ENCODE measurements at places on chromosomes 11 and 22. TPM values are rescaled to one million over a fixed set of nuclear protein-coding genes. Genes with fewer than 3 reads are reported as not detected.

The MUC5AC gene
- not detected for total RNA-seq

The TRPC6 gene
- under 0.01 TPM for total RNA-seq

- H3K4me3 ChIP-seq = no peak overlapping the region
- H3K27me3 ChIP-seq = no peaks in the 10 kb centered on the region
Measured at GRCh38 chr11:80636999-80637398, 1196.2 kb upstream of the TENM4 start.

- H3K27me3 ChIP-seq = no peaks in the 10 kb centered on the region
- H3K4me1 ChIP-seq = peaks cover 48% of the 10 kb centered on the region
- peak; percentile 72 for DNase-seq
- no peaks in the 10 kb centered on the region for H3K36me3 ChIP-seq
- no peak overlapping the region for H3K27ac ChIP-seq
- H3K4me3 ChIP-seq = no peak overlapping the region
Measured at GRCh38 chr22:37310815-37311595, 28.7 kb downstream of the CYTH4 start.

DNA sequence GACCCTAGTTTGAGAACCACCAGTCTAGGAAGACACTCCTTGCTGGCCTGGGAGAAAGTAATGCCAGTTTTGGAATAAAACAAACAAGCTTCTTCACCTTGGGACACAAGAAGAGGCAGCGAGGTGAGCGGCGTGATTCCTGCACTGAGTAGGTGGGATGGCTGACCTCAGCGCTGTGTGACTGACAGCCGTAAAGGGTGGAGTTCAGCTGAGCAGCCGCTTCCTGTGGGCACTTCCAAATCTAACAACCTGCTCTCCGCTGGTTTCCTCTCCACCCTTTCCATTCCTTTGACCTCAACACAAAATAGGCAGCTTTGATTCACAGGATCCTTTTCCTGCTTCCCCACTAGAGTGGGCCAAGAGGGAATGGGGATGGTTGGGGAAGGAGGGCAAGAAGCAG, 45.8 kb downstream of the PC start:
- H3K36me3 ChIP-seq = no peaks in the 10 kb centered on the region
- no peak overlapping the region for H3K27ac ChIP-seq
- H3K4me3 ChIP-seq = no peak overlapping the region
- no peak for DNase-seq
- H3K4me1 ChIP-seq = peaks cover 4% of the 10 kb centered on the region

GRCh38 chr22:44206696-44207095, 26.0 kb downstream of the PARVG start:
- H3K27me3 ChIP-seq = no peaks in the 10 kb centered on the region
- H3K36me3 ChIP-seq = no peaks in the 10 kb centered on the region
